ENCODE measurements at places on chromosomes 2 and 18. TPM values are rescaled to one million over a fixed set of nuclear protein-coding genes. Genes with fewer than 3 reads are reported as not detected.

Gene CYP27A1
- 10.5 TPM for total RNA-seq

Gene EVX2
- not detected for total RNA-seq

Gene SERPINB2
- total RNA-seq: 67.6 TPM

Gene PDE11A
- not detected for total RNA-seq

Gene CRYGD
- not detected for total RNA-seq

Gene COMMD1
- 126 TPM for total RNA-seq

Gene MRO
- total RNA-seq: 6.5 TPM

Gene UGT1A1
- not detected for total RNA-seq

Gene TTR
- total RNA-seq: not detected

Gene NT5DC4
- total RNA-seq: not detected

Gene PECR
- total RNA-seq: 7.0 TPM

Gene PRSS56
- total RNA-seq: not detected

Gene SETBP1
- 15.0 TPM for total RNA-seq

Gene ANKRD30B
- total RNA-seq: 2.7 TPM

Gene RGPD8
- 16.4 TPM for total RNA-seq

Gene RDH14
- total RNA-seq: 40.5 TPM

Gene GKN1
- not detected for total RNA-seq

Gene ALPI
- total RNA-seq: not detected

Gene LINC00305
- total RNA-seq: not detected

Gene BCL2
- 4.2 TPM for total RNA-seq

Gene MXD1
- 4.0 TPM for total RNA-seq

Gene TDRD15
- not detected for total RNA-seq

Gene SLC8A1
- total RNA-seq: 112 TPM

Gene TFCP2L1
- total RNA-seq: under 0.01 TPM

Gene ITPRIPL1
- 3.4 TPM for total RNA-seq

Gene CNDP1
- not detected for total RNA-seq

Gene RGPD3
- 0.45 TPM for total RNA-seq

Gene GATA6
- total RNA-seq: 22.5 TPM
